Astrocyte (in vitro differentiated cells and primary cell): ENCODE measurements at places on chromosomes 6 and 20.

DNA sequence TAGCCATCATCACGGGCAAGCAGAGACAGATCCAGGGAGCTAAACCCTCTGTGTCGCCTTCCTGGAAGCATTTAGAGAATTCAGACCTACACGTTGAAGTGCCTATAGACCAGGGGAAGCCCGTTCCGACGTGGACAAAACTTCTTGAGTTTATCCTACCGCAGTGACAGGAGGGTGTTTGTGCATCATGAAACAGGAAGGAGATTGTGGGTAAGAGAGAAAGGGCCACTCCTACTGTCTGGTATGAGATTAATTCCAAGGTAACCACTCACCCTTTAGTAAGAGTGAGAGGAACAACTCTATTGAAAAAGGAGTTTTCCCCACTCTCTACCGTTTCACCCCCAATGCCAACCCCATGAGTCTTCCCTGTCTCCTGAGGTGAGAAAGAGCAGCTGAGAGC is 133.7 kb downstream of the TFAP2C start:
- H3K27me3 ChIP-seq, result peaks cover 4% of the 10 kb centered on the region
- no peak overlapping the region for H3K4me3 ChIP-seq
- H3K27ac ChIP-seq, result no peak overlapping the region
- no peak for DNase-seq
- H3K36me3 ChIP-seq, result no peaks in the 10 kb centered on the region

DNA sequence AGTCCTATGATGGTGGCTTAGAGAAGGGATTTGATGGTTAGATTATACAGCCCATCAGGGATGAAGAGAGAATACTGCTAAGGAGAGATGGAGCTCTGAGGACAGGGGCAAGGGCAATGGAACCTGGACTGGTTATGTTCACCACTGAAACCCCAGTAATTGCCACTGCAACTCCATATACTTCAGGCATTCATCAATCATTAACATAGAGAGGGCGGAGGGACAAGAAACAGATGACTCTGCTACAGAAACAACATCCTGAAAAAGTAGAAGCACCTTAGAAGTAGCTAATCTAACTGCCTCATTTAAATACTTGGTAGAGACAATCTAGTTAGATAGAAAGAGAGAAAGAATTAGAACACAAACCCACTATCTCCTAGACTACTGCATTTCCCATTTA is 89.8 kb downstream of the MDN1 start:
- H3K27me3 ChIP-seq, result no peaks in the 10 kb centered on the region
- H3K4me3 ChIP-seq, result no peak overlapping the region
- H3K27ac ChIP-seq, result no peak overlapping the region
- no peak for DNase-seq
- H3K36me3 ChIP-seq, result peaks cover 55% of the 10 kb centered on the region

- no peaks in the 10 kb centered on the region for H3K36me3 ChIP-seq
- DNase-seq, result peak; percentile 90
- H3K4me3 ChIP-seq, result no peak overlapping the region
- H3K4me1 ChIP-seq, result peaks cover 14% of the 10 kb centered on the region
- no peaks in the 10 kb centered on the region for H3K27me3 ChIP-seq
Observed at GRCh38 chr20:11207749-11208502, 534.1 kb upstream of the JAG1 start.

DNA sequence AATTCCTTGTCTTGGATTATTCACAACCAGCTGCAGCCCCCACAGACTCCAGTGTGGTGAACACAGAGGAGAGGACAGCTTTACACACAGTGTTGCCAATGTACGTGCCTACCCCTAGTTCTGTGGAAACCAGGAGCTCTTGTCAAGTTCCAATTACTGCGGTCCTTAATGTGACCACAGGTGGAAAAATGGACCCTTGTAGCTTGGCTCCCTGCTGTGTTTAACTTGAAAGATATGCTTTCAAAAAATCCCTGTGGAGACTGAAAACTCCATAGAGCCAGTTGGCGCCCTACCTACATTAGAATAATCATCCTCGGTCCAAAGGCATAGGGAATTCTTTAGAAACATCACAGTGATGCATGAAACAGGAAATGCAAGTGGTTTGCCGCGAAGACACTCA is 118.3 kb upstream of the SLC22A23 start:
- no peaks in the 10 kb centered on the region for H3K36me3 ChIP-seq
- no peaks in the 10 kb centered on the region for H3K4me1 ChIP-seq
- H3K4me3 ChIP-seq, result no peak overlapping the region
- H3K27me3 ChIP-seq, result peaks cover 15% of the 10 kb centered on the region
- DNase-seq, result no peak

DNA sequence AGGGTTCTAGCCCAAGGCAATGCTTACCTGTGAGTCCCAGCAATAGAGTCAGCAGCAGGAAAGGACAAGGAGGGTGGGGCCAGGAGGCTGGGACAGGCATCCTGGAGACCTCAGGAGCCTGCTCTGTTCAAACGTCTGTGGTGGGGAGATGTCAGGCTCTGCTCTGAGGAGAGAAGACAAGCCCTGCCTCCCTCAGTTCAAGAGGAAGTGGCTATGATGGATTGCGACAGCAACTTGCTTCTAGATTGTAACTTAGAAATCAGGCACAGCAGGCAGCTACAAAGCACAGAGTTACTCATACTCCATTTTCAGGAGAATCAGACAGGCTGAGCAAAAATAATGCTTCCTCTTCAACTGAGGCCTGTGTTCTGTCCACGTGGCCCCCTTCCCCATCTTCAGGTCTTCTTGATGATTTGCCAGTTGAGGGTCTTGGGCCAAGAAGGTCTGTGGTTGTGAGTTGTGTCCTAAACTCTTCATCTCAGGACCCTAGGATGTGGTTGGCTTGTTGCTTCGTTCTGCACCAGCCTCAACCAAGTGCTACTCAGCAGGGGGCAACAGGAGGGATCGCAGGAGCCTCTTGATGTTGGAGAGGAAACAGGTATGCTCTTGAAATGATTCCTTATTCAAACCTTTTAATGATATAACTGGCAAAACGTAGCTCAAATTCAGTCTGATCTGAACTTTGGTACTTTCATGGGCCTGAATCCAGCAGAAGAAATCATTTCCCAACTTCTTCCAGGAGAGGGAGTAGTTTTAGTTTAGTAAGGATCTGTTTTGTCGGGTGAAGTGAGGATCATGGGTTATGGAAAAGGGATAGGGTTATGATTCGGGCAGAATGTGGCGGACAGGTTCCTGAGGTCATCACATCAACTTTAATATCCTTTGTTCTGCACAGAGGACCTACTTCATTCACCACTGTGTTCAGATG is 31.0 kb downstream of the SIRPB1 start:
- H3K36me3 ChIP-seq, result no peaks in the 10 kb centered on the region
- H3K27ac ChIP-seq, result no peak overlapping the region
- H3K4me1 ChIP-seq, result no peaks in the 10 kb centered on the region

- peaks cover 3% of the 10 kb centered on the region for H3K36me3 ChIP-seq
- no peak overlapping the region for H3K27ac ChIP-seq
Observed at GRCh38 chr20:35271904-35272303, 6.0 kb downstream of the MMP24OS start.

DNA sequence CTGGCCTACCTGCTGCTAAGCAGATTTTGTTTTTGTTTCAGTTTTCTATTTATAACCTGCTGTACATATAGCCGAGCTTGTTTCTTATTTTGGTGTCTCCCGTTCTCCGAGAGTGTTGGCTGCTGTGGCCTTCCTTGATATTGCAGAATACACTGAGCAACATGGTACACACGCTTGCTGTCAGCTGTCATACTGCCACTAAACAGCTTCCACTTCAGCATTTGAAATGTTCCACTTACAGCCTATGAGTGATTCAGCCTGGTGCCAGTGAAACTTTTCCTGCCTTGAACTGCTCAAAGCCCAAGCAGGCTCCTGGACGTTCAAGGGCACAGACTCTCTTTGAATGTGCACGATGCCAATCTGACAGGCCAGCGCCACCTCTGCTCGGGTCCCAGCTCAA is 87.1 kb downstream of the PSMG4 start:
- H3K4me3 ChIP-seq, result no peak overlapping the region
- H3K36me3 ChIP-seq, result no peaks in the 10 kb centered on the region
- H3K27me3 ChIP-seq, result no peaks in the 10 kb centered on the region
- no peak for DNase-seq
- H3K27ac ChIP-seq, result no peak overlapping the region
- peaks cover 30% of the 10 kb centered on the region for H3K4me1 ChIP-seq

DNA sequence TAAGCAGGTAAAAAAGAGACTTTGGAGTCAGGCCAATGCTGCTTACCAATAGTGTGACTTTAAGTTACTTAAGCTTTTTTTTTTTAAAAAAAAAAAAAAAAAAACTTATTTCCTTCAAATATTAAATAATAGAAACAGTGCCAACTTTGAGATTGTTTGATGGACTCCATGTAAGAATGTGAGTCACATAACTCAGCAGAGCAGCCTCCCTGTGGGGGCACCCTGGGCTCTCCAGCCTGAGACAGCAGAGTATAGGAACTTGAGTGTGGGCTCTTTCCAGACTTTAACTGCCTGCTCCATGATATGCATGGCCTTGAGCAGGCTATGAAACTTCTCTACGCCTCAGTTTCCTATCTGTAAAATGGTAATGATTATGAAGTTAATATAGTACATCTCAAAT is 113.3 kb upstream of the SAMD5 start:
- no peaks in the 10 kb centered on the region for H3K27me3 ChIP-seq
- H3K27ac ChIP-seq, result no peak overlapping the region
- DNase-seq, result peak; percentile 8
- H3K4me3 ChIP-seq, result no peak overlapping the region
- no peaks in the 10 kb centered on the region for H3K4me1 ChIP-seq

GRCh38 chr6:98323605-98324004 is 510.8 kb upstream of the POU3F2 start:
- H3K4me1 ChIP-seq, result peaks cover 2% of the 10 kb centered on the region
- H3K4me3 ChIP-seq, result no peak overlapping the region
- DNase-seq, result no peak

DNA sequence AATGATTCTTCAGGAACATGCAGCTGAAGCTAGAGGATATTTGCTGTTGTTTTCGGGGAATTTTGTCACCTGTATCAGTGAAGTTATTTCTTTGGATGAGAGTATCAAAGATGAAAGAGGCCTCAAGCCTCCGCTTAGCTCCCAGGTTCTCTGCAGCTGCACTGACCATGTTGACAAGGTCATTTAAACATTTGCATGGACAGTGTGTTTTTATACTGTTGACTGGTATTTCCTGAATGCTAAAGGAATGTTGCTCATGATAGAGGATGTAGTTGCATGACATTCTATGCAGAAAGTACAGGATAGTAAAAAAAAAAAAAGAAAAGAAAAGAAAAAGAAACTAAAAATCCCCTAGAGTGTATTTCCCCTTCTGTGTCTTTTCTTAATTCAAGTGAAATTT is 165.6 kb upstream of the LAMP5 start:
- H3K36me3 ChIP-seq, result no peaks in the 10 kb centered on the region
- no peak overlapping the region for H3K27ac ChIP-seq
- peaks cover 3% of the 10 kb centered on the region for H3K4me1 ChIP-seq
- DNase-seq, result no peak

- H3K4me3 ChIP-seq, result no peak overlapping the region
- H3K27me3 ChIP-seq, result no peaks in the 10 kb centered on the region
- no peak for DNase-seq
- H3K36me3 ChIP-seq, result no peaks in the 10 kb centered on the region
- H3K27ac ChIP-seq, result no peak overlapping the region
Observed at GRCh38 chr6:102525336-102525735, 1131.8 kb downstream of the GRIK2 start.

GRCh38 chr6:43011207-43011606 is 2.5 kb downstream of the MEA1 start:
- no peaks in the 10 kb centered on the region for H3K27me3 ChIP-seq
- peaks cover 36% of the 10 kb centered on the region for H3K36me3 ChIP-seq
- peaks cover 20% of the 10 kb centered on the region for H3K4me1 ChIP-seq
- H3K4me3 ChIP-seq, result no peak overlapping the region
- DNase-seq, result no peak

GRCh38 chr20:1569415-1569881 is 11.9 kb upstream of the SIRPD start:
- H3K4me3 ChIP-seq, result no peak overlapping the region
- peaks cover 13% of the 10 kb centered on the region for H3K4me1 ChIP-seq
- peak; percentile 15 for DNase-seq
- no peaks in the 10 kb centered on the region for H3K36me3 ChIP-seq
- no peak overlapping the region for H3K27ac ChIP-seq

- no peak for DNase-seq
- no peaks in the 10 kb centered on the region for H3K27me3 ChIP-seq
- H3K4me3 ChIP-seq, result no peak overlapping the region
- H3K4me1 ChIP-seq, result no peaks in the 10 kb centered on the region
- H3K27ac ChIP-seq, result no peak overlapping the region
Observed at GRCh38 chr6:79864001-79864400, 83.4 kb downstream of the ELOVL4 start.

DNA sequence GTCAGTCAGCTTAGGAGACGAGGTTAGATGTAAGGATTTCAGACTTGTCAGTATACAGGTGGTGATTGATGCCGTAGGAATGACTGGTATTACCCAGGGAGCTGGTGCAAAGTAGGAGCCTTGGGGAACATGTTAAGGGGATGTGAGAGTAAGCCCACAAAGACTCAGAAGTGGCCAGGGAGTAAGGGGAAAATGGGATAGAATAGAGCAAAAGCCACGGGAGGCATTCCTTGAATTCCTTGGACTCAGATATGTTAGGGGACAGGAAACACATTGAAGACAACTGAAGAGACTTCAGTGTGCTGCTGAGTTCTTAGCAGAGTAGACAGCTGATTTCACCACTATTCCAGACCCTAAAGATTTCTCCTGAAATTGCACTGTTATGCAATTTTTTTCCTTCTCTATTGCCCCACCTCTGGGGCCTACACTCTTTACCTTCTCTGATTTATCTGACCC is 1.2 kb upstream of the ACAT2 start:
- peaks cover 42% of the 10 kb centered on the region for H3K4me1 ChIP-seq
- peak overlapping the region; percentile 87 for H3K4me3 ChIP-seq

DNA sequence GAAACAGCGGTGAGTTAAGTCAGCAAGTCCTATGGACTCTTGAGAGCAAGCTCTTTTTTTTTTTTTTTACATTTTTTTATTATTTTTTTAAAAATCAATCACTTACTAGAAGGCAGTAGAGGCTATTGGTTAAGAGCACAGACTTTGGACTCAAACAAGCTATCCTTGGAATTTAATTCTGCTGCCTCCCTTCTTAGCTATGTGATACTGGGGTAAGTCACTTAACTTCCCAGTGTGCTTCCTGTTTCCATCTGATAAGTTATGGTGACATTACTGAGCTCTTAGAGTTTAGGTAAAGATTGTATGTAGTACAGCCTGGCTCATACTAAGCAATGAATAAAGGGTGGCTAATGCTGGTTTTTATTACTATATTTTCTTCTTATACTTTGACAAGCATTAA is 770.5 kb upstream of the FLRT3 start:
- no peaks in the 10 kb centered on the region for H3K4me1 ChIP-seq
- H3K27ac ChIP-seq, result no peak overlapping the region
- H3K36me3 ChIP-seq, result no peaks in the 10 kb centered on the region
- no peaks in the 10 kb centered on the region for H3K27me3 ChIP-seq
- no peak overlapping the region for H3K4me3 ChIP-seq
